ENCODE measurements at places on chromosomes 13 and 19. TPM values are rescaled to one million over a fixed set of nuclear protein-coding genes. Genes with fewer than 3 reads are reported as not detected.

- no peak for DNase-seq
- peaks cover 2% of the 10 kb centered on the region for H3K27me3 ChIP-seq
- H3K4me1 ChIP-seq, result peaks cover 22% of the 10 kb centered on the region
- H3K36me3 ChIP-seq, result no peaks in the 10 kb centered on the region
Measured at GRCh38 chr13:43316281-43316680, 292.9 kb downstream of the DNAJC15 start.

Gene B3GNT8
- 4.9 TPM for total RNA-seq

GRCh38 chr19:19145684-19146608, 7.7 kb upstream of the TMEM161A start:
- no peak overlapping the region for H3K27ac ChIP-seq
- H3K27me3 ChIP-seq, result peaks cover 2% of the 10 kb centered on the region
- peak; percentile 68 for DNase-seq
- H3K4me1 ChIP-seq, result no peaks in the 10 kb centered on the region
- peaks cover 3% of the 10 kb centered on the region for H3K36me3 ChIP-seq
- H3K4me3 ChIP-seq, result no peak overlapping the region

- H3K36me3 ChIP-seq, result peaks cover 9% of the 10 kb centered on the region
- DNase-seq, result no peak
- H3K27me3 ChIP-seq, result no peaks in the 10 kb centered on the region
- H3K4me3 ChIP-seq, result no peak overlapping the region
- H3K27ac ChIP-seq, result no peak overlapping the region
Measured at GRCh38 chr19:48997972-48998371, 4.3 kb downstream of the RUVBL2 start.

DNA sequence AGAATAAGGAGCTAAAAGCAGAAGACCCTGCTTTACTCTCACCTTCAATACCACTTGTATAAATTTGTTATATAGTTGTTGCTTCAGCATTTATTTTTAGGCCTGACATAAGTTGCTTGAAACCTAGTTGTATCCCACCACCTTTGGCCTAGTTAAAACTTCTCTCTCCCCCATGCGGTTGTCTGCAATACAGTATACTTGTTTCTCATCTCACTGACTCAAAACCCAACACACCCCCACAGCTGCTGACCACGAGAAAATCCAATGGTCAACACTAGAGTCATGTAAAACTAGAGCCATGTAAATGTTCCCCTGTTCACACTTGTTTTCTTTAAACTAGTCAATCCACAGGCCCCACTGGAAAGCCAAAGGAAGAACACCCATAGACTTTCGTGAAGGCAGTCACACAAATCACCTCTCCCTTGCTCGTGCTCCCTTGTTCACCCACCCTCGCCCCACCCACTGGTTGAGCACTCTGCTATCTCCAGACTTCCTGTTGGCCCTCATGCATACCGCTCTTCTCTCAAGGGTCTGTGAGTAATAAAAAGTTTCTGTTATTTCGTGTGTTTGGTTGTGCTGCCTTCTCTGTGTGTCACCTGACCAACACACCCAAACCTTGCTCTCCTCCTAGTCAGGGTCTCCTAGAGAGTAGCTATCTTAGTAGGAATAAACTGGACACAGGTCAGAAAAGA, 12.9 kb upstream of the CCDC169 start:
- no peak overlapping the region for H3K27ac ChIP-seq
- H3K4me3 ChIP-seq, result no peak overlapping the region
- no peak for DNase-seq
- no peaks in the 10 kb centered on the region for H3K27me3 ChIP-seq
- peaks cover 39% of the 10 kb centered on the region for H3K36me3 ChIP-seq
